ENCODE measurements at places on chromosomes 6 and 20.
A peak's percentile ranks its signal among the peaks of the same experiment; 100 is the strongest.

DNA sequence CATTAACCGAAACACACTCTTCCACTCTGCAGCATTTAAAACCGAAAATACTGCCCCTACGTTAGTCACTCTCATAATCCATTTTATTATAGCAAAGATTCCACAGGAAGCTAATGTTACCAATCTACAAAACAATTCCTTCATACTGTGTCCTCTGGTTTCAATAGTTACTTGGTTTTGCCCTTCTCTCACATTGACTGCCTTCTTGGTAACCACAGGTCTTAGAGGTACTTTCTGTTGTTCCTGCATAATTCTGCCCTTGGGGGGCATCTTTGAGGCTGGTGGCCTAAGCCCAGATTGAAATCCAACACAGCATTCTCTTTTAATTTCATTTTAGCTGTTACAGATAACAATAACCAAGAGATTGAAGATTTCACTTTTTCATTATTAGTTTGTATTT is 9.8 kb upstream of the DCBLD1 start:
- DNase-seq: no peak

DNA sequence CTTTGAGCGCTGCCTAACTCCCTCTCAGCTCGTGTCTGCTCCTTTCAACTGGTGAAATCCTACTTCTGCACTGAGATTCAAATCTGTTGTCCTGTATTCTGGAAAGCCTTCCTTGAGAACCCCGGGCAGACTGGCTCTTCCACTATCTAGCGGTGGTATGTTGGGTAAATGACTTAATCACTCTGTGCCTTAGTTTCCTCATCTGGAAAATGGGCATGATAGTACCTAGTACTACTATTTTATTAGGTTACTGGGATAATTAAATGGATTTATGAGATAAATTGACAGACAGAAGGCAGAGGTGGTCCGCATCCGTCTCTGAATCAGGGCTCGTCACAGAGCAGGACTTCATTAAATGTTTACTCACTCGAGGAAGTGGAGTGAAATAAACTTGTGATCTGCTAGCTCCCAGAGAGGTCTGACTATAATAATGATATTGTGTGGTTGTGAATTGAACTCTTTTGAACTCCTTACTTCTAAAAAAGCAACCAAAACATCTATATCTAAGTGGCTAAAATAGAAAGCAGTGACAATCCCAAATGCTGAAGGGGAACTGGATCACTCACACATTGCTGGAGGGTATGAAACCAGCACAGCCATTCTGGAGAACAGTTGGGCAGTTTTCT is 26.6 kb downstream of the PPP1R16B start:
- DNase-seq: no peak

GRCh38 chr20:37520419-37520955 is 563 bp upstream of the NNAT start:
- no peak for DNase-seq

GRCh38 chr6:161414180-161414579 is 140.3 kb upstream of the AGPAT4 start:
- DNase-seq: no peak

DNA sequence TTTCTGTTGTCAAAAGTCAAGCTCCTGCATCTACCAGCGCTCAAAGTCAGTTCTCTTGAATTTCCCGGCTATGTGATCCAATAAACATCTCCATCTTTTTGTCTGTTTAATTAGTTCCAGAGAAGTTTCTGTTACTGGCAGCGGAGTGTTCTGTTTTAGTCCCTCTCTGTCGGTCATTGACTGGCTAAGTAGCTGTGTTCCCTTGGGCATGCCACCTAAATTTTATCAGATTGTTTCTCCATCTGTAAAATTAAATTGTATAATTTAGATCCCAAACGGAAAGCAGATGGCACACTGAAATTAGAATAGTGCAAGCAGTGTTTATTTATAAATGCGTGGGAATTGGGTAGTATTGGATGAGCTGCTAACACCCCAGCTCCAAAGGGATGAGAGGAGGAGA is 29.7 kb upstream of the PRL start:
- DNase-seq: no peak

DNA sequence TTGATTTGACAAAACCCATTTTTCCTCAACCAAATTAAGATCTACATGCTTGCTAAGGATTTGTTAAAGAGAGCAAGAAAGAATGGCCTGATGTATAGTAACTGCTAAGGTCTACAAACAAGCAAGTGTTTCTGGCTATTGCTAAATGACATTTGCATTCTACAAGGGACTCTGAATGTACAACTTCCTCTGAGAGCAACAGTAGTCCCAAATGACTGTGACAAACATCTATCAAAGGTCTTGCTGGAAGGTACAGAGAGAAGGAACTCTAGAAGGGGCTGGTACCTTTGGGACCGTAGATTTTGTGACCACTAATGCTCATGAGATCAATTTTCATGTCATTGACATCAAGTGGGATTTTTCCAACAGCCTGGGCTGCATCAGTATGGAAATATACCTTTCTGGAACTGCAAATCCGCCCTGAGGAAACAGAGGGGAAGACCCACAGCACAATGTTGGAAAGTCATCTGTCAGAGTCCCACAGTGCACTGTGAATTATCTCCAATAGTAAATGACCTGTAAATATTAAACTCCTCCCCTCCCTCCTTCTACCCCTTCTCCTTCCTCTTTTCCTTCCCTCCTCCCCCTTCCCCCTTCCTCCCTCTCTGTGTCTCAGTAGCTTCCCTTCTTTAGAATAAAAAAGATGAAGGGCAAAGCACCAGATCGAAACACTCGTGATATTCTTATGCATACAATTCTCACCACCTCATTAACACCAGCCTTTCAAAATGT is 15.9 kb upstream of the CPNE1 start:
- no peak for DNase-seq

- no peak for DNase-seq
Observed at GRCh38 chr20:9483131-9483530, 31.3 kb upstream of the LAMP5 start.

DNA sequence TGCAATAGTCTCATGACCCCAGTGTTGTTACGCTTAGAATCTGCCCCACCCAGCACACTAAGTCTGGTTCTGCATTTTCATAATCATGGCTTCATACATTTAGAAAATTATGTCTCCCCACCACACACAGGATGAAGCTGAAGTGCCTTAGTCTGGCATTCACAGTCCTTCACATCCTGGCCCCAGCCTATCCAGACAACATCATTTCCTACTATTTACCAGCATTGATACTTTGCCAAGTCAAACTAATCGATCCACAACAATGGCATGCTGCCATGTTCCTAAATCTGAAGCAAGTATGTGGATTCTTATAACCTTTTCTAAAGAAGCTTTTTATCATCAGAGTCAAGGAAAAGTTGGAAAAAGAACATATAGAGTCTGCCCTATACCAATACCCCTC is 132.4 kb upstream of the FBXL4 start:
- no peak for DNase-seq

GRCh38 chr6:21402368-21402767 is 191.2 kb upstream of the SOX4 start:
- DNase-seq: peak; percentile 52

DNA sequence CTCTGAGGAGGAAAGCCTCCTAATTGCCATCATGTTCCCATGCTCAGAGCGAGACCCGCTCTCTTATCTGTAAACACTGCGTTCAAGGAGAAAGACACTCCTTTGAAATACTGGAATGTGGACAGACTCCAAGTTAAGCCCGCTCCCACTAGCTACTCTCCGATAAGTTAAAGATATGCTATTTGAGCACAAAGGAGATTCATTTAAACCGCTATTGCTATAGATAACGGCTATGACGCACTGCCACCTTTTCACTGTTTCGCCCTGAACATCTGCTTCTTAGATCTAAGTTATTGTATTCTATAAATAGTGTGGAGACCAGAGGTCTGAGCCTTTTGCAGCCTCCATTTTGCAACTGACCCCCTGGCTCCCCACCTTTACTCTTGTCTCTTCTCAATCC is 82.3 kb downstream of the GPX5 start:
- no peak for DNase-seq

GRCh38 chr6:7734707-7735383 is 8.9 kb downstream of the BMP6 start:
- no peak for DNase-seq

DNA sequence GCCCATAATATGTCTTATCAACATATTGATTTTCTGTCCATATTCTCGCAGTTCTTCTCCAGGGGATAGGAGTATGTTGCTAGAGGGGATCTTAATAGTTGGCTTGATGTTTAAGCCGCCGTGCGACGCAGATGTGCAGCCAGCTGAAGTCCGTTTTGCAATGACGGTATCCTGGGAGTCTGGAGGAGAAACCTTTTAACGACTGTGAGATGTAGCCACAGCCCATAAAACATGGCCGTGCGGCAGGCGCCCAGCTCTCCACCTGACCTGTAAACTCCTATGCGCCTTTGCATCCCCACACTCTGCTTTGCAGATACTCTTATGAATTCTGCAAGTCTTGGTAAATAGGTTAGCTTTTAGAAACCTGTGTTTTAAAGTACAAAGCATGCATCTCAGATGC is 36.9 kb downstream of the BMP6 start:
- no peak for DNase-seq

DNA sequence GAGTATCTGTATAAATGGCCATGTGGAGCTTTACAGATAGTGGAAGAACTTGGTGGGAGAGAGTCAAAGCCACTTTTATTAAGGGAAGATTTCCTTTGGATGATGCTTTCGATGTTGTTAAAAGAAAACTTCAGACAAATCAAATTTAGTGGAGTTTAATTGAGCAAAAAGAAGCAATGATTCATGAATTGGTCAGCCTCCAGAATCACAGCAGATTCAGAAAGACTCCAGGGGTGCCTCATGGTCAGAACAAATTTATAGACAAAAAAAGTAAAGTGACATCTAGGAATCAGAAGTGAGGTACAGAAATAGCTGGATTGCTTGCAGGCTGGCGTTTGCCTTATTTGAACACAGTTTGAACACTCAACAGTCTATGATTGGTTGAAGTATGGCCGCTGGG is 5.3 kb upstream of the CGA start:
- no peak for DNase-seq

Measured in GM04504 (cell line).